ENCODE measurements at places on chromosomes 3 and 15.

DNA sequence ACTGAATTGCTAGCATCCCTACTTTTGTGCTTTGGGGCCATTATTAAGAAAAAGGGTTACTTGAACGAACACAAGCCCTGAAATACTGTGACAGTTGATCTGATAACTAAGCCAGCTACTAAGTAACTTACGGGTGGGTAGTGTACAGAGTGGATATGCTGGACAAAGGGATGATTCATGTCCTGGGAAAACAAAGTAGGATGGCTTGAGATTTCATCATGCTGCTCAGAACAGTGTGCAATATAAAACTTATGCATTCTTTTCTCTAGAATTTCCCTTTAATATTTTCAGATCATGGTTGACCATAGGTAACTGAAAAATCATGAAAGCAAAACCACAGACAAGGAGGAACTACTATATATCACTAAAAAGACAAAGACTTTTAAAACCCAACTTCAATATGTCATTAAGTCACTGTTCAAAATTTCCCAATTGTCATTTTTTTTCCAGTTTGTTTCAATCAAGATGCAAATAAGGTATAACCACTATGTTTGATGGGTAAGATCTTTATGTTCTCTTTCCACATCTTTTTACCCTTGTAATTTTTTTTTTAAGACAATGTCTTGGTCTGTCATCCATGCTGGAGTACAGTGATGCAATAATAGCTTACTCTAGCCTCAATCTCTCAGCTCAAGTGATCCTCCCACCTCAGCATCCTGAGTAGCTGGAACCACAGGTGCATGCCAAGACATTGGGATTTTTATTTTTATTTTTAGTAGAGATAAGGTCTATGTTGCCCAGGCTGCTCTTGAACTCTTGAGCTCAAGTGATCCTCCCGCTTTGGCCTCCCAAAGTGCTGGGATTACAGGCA, 67.7 kb downstream of the IFT80 start:
- no peak for DNase-seq

GRCh38 chr3:35986161-35986560, 346.8 kb downstream of the ARPP21 start:
- no peak for DNase-seq

DNA sequence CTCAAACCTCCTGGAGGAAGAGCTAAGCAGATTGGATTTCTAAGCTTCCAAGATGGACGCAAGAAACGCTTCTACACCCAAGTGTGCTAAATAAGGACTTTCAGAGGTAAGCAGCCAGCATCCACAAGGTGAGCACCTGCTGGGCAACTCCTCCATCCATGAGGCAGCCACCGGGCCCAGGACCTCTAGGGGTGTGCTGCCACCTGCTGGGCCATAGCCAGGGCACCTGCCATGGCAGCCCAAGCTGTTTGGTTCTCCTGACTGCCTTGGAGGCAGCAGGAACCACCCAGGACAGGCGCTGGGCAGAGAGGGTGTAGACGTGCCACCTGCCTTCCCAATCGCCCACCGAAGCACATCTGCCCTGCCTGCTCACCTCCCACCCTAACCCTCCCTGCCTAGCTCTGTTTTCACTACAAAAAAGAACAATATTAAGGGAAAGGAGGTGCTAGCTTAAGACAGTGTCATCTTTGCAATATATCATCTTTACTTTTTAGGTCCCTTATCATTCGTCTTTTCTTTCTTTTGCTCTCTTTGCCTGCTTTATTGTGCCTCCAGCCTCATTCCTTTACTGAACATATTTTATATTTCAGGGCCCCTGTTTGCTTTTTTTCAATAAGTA, 12.9 kb downstream of the C15orf62 start:
- no peak for DNase-seq

- DNase-seq: no peak
Measured at GRCh38 chr15:52348056-52348745, 52.6 kb upstream of the MYO5C start.

DNA sequence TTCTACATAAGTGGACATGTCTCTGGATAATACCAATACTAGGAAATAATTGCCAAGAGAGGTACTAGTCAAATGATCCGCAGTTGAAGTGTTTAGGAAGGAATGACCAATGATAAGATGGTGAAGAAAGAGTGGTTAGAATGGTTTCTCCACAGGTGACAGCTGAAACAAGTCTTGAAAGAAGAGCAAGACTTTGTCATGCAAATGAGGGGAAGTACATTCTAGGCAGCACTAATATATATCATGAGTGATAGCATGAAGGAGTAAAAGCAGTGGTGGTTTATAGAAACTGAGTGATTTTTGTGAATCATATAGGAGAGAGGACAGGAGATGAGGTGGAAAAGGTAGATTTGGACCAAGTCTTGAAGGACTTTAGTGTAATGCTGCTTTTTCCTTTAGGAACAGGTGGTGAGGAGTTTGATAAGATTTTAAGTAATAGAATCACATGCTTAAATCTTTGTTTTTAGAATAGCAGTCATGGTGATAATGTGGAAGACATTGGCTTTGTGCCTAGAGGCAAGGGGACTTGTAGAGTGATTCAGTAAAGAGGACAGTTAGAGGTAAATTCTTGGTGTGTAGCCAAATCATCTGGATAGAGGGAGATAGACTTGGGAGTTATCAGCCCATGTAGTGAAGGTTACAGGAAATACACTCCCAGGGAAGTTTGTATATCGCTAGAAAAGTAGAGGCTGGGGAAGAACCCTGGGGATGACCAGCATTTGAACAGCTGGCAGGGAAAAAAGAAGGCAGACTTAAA, 31.9 kb downstream of the SLMAP start:
- no peak for DNase-seq

DNA sequence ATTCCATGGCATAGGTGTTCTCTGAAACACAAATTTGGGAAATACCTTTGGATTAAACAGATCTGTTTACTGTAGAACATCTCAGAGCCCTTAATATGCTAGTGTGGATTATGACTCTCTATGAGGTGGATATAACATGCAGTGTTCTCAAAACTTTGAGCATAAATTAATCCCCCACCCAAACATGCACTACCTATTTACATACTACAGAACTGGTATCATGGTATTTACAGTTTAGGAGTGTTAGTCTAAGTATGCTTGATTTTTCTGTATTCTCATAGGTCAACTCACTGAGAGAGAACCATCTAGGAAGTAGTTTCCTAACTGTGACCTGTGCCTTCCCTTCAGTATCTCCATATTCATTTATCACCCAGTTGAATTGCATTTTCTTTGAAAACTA, 30.9 kb upstream of the ZNF609 start:
- DNase-seq: no peak

- DNase-seq: no peak
Measured at GRCh38 chr3:50287262-50287661, 5.0 kb downstream of the IFRD2 start.

DNA sequence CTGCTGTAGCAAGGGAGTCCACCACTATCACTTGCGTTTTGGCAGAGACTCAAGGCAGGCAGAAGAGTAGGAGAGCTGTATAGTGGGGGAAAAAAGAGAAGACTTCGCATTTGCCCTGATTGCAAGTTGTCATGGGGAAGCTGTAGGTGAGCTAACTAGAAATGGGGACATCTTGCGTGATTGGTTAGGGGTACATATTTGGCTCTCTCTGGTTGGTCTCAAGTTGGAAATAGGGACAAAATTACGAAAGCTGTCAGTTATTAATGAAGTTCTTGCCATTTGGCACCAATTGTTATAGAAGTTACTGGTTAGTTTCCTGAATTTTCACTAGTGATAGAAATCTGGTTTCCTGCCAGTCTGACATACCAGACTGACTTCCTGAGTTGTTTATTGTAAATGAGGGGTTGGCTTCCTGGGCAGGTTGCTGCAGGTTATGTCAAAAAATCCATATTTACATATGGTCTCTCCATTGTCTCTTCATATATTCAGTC, 8.2 kb upstream of the SENP7 start:
- DNase-seq: no peak

DNA sequence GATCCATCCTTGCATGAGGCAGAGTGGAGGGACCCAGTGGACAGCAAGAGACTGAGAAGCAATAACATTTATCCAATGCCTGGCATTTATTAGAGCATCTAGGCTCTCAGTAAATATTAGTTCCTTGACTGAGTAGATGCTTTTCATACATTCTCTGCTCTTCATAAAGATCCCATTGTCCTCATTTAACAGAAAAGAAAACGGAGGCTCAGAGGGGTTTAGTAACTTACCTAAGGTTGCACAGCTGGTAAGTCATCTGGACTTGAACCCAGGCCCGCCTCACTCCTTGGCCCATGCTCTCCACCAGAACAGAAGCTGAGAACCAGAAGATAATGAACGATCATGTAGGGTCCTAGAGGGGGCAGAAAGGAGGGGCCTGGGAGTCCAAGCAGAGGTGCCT, 52.2 kb upstream of the SEC22A start:
- no peak for DNase-seq

GRCh38 chr3:139940622-139941021, 5.6 kb downstream of the CLSTN2 start:
- no peak for DNase-seq

DNA sequence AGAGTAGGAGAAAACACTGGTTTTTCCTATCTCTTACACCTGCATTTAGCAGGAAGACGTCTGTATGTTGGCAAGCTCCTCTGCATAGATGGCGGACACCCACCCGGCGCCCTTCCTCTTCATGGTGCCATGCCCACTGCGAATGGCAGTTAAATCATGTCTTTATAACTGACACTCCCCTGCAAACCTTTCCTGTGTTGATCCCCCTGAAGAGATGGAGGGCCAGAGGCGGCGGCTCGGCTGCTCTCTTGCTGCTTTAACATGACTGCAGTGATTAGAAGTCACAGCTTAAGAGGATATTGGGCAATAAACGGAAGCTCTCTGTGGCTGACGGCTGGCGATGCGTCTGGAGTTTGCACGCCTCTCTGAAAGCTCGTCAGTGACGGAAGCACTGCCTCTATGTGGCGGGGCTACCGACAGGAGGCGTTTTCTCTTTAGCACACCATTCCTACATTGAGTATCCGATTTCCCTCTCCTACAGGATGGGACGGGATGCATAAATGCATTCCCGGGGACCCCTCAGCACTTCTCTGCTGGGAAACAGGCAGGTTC, 25.5 kb upstream of the SNRPA1 start:
- no peak for DNase-seq

- DNase-seq: no peak
Measured at GRCh38 chr15:31476236-31476810, 149.7 kb downstream of the KLF13 start.

DNA sequence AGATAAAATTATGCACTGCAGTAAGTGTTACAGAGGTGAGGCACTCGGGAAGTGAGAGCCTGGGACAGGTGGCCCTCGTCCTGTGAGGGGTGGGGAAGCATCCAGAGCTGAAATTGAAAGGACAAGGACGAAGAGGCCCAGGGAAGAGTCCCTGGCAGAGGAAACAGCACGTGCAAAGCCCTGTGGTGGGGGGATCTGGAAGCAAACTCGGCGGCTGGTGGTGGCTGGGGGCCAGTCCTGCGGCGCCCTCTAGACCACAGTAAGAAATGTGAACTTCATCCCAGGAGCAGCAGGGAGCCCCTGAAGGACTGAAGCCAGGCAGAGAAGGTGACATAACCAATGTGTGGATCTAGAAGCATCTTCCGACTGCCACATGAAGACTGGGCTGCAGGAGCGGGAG, 42.8 kb downstream of the GRIP2 start:
- DNase-seq: peak; percentile 43

GRCh38 chr3:57757642-57758297, 1.7 kb downstream of the SLMAP start:
- no peak for DNase-seq

DNA sequence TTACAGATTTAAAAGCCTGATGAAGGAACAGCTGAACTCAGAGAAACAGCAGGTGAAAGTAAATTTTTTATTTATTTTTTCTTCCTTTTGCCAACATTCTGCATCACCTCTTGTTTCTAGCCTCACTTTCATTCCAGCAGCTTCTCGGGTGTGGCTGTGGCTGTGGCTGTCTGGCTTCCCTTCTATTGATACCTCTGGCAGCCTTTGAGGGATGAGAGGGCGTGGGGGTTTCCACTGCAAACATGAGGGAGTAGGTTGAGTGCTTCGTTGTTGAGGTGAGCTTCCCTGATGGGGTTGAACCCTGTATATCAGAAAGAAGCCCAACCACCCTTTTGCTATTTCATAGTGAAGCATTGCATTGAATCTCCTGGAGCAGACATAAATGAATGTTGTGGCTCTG, 6.2 kb upstream of the TMC3 start:
- no peak for DNase-seq

GRCh38 chr15:29859973-29860715, 37.9 kb upstream of the TJP1 start:
- no peak for DNase-seq

DNA sequence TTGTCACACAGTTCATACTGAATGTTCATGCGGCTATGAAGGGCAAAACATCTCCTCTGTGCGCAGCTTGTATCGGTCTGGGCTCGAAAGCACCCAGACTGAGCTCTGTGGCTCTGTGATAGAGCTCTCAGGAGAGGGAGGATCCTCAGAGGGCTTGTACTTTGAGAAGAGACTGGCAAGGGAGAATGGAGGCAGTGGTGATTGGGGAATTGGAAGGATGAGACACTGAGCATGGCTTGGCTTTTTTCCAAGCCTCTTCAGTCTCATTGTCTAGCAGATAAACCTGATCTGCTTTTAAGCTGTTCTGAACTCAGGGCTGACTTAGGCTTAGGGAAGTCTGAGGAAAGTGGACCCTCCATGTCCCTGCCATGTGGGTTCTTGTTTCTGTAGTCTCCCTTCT, 43.0 kb downstream of the RAD54L2 start:
- no peak for DNase-seq

- no peak for DNase-seq
Measured at GRCh38 chr3:81920816-81921215, 159.4 kb upstream of the GBE1 start.

DNA sequence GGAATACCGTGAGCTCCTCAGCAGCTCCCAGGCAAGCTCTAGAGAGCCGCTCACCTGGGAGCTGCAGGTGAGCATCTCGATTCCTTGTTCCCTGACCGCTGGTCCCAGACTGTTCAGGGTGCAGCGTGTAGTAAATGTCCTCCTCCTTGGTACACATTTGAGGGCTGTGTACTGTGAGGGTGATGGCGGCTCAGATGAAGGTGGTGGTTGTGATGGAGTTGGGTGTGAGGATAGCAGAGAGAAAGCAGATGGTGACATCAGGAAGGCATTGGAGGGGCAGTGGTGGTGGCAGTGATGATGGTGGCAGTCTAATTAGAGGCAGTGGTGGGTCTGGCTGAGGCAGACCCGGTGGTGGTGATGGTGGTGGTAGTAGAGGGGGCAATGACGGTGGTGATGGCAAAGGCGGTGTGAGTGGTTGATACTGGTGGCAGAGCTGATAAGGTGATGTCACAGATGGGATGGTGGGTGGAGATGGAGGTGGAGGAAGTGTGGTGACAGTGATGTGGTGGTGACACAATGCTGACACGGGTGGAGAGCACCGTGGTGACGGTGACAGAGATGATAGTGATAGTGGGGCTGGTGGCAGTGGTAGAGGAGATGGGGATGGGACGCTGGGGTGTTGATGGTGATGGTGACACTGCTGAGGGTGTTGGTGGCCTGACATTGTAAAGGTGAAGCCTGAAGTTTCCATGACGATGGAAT, at the start of gene DNAJB8:
Gene DNAJB8 (minus strand): TSS at position 51 of the 702 bp plus-strand sequence. CDS start 3,645 bp downstream, outside the sequence.
- no peak for DNase-seq

DNA sequence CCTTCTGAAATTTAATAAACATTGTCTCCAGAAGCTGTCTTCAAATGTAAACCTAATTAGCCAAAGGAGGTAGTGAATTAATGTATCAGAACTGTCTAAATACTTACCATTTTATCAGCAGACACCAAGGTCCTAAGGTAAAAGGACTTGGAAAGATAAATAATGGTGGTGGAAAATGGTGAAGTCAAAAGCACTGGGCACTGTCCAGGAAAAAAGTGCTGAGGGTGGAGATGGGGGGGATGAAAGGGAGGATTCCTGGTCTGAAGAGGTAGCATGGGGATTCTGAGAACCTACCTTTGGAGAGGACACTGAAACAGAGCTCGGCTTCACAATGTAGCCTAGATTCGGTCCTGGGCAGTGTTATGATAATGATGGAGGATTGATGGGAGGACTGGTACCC, 149.0 kb upstream of the DPH6 start:
- DNase-seq: no peak

Measured in NT2/D1 (cell line).